HCT116 (cell line): ENCODE measurements at places on chromosomes 13 and 19. TPM values are rescaled to one million over a fixed set of nuclear protein-coding genes. Genes with fewer than 3 reads are reported as not detected.

The ZNF610 gene
- total RNA-seq = not detected

DNA sequence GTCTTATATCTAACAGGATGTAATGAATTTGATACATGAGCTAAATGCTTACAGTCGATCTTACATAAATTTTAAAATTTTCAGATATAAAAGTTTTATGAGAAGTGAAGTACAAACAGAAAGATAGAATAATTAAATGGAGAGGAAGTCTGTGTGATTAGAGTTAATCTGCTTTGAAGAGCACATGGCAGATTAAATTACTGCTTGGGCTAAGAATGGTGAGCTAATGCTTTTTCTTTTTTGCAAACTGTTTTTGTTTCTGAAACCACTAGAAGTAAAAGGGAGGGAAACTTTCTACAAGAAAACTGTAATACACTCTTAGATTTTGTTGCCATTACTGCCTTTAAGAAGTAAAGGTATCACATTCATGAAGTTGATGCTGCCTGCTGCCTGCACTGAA, 96.3 kb upstream of the SPRY2 start:
- no peak for DNase-seq

The LILRA1 gene
- total RNA-seq = not detected

The SSC5D gene
- 1.5 TPM for total RNA-seq

DNA sequence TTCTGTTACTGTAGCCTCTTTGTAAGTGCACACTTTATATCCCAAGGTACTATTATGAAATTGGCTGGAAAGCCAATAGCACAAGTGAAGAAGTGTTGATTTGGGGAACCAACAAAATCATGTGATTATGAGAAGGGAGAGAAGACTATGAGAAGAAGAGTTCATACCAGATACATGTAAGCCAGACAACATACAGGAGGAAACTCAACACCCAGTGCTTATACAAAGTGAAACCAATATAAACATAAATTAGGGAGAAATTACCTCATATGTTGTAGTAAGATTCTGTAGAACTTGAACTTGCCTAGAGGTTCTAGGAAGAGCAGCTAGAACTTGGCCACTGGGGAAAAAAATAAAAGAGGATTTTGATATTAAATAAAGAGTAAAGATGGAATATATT, 17.4 kb downstream of the CPB2 start:
- DNase-seq = no peak

- no peak for DNase-seq
These were observed 349.0 kb downstream of the LMO7 start for GRCh38 chr13:75985132-75985531.

The DIAPH3 gene
- total RNA-seq = 22.8 TPM

DNA sequence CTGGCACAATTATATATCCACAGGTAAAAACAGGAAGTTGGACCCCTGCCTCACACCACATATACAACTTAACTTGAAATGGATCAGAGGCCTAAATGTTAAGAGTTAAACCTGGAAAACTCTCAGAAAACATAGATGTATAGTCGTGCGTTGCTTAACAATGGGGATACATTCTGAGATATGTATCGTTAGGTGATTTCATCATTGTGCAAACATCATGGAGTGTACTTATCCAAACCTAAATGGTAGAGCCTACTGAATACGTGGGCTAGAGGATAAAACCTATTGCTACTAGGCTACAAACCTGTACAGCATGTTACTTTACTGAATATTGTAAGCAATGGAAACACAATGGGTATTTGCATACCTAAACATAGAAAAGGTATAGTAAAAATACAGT, 14.8 kb upstream of the CALM3 start:
- DNase-seq = no peak

The LRRC8E gene
- total RNA-seq = 18.1 TPM

- DNase-seq = no peak
These were observed 9.9 kb downstream of the SOX21 start for GRCh38 chr13:94702181-94703041.

DNA sequence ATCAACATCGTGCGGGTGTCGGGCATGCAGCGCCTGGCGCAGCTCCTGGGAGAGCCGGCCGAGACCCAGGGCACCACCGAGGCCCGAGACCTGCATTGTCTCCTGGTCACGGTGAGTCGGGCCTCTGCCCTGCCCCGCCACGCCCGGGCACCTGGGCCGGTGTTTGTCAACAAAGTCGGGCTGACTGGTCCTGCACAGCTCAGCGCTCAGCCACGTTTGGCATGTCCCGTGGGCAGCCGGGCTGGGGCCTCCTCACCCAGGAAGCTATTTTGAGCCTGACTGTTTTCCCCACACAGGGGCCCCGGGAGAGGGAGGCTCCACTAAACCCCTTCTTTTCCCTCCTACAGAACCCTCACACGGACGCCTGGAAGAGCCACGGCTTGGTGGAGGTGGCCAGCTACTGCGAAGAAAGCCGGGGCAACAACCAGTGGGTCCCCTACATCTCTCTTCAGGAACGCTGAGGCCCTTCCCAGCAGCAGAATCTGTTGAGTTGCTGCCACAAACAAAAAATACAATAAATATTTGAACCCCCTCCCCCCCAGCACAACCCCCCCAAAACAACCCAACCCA, 1.3 kb downstream of the GADD45B start:
- no peak for DNase-seq

DNA sequence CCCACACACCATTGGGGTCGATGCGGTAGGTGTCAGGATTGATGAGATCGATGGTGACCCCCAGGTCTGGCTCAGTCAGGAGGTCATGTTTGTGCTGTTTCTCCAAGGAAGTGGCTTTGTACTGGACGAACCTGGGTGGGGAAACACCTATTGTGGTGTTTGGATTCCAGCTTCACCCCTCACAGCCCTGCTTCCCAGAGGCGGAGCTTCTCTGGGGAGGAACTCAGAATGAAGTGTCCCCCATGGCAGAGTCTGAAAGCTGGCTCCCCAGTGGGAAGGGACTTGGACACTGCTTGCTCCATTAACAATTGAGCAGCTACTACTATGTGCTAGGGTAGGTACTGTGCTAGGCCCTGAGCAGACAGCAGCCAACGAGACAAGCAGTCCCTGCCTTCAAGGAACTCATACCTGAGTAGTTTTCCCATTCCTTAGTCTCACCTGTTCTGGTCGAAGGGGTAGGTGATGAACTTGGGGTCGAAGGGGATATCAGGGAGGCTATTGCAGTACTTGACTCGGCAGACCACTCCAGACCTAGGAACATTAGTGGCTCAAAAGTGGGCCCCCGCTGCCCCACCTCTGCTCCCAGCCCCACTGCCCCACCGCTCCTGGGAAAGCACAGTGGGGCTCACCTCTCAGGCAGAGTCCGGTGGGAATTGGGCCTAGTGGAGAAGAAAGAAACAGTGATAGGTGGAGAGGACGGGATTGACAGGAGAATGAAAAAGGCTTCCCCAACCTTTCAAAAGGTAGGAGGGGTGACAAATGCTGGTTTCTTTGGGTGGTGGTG, 1.1 kb downstream of the PAF1 start:
- DNase-seq = no peak

The LMTK3 gene
- 19.9 TPM for total RNA-seq

The ZNF302 gene
- total RNA-seq = 9.9 TPM

- DNase-seq = peak; percentile 8
These were observed 2758.2 kb downstream of the PCDH9 start for GRCh38 chr13:64471916-64472315.

- DNase-seq = no peak
These were observed 34.1 kb downstream of the SMAD9 start for GRCh38 chr13:36885901-36886300.
